ENCODE measurements at places on chromosomes 2 and 18. TPM values are rescaled to one million over a fixed set of nuclear protein-coding genes. Genes with fewer than 3 reads are reported as not detected.

GRCh38 chr2:63189026-63189425 is 138.4 kb downstream of the OTX1 start:
- DNase-seq, result no peak

DNA sequence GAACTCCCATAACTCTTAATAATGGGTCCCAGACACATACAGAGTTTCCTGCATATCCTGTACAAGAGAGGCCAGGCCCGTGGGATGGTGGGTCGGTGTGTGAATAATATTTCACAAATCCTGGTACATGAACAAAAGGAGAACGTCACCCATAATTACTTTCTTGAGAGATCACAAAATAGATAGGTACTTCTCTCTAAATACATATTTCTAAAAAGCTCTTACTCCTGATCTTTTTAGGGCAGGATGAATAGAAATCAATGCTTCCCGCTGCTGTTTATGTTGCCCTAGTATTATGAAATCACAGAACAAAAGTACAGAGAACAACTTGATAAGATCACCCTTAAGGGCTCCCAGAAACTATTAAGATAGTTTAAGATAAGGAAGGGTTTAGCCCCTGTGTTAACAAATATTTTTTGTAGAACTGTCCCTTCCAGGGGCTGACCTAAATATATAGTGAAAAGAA is 5.4 kb downstream of the IRS1 start:
- DNase-seq, result no peak

DNA sequence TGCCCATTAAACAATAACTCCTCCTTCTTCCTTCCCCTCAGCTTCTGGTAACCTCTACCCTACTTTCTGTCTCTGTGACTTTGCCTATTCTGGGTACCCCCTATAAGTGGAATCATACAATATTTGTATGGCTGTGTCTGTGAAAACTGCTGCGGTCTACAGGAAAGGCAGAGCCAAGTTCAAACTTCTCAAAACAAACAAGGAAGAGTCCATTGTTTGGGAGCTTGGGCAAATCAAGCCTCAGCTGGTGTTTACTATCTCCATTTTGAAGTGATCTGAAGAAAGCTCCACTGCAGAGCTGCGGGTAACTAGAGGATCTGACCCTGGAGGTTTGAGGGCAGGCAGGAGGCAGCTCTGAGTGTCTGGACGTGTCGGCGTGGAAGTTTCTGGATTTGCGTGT is 48.6 kb upstream of the DAPL1 start:
- DNase-seq, result no peak

- DNase-seq, result no peak
Measured at GRCh38 chr18:44842588-44843412, 162.1 kb downstream of the SETBP1 start.

DNA sequence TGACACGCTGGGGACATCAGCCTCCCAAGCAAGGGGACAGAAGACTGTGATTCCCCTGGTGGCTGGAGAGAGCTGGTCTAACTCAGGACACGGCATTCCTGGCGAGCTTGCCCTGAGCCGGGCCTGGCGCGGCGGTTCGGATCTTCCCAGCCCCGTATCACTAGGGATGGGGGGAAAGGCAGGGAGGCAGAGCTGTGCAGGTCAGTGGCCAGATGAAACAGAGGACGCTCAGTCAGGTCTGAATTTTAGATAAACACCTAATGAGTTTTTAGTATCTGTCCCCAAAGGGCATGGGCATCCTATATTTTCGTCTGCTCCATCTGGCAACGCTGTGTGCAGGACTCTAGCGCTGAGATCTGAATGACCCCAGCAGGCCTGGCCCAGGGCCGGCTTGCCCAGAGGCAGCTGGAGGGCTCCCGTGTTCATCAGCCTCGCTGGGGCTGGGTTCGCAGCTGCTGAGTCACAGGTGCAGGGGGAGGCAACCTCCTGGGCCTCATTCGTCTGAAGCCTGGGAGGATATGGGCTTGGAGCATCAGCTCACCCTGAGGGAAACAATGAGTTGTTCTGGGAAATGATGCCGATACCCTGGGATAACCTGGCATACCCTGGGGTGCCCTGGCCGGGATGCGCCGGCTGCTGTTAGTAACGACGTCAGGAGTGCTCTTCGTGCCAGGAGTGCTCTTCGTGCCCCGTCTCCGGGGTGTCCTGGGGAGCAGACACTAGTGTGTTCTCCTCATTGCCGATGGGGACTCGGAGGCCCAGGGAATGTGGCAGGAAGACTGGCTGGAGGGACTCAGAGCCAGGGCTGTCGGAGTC is 48.1 kb upstream of the HPCAL1 start:
- DNase-seq, result no peak

- DNase-seq, result no peak
Measured at GRCh38 chr2:219689676-219690628, 62.5 kb downstream of the SLC4A3 start.

DNA sequence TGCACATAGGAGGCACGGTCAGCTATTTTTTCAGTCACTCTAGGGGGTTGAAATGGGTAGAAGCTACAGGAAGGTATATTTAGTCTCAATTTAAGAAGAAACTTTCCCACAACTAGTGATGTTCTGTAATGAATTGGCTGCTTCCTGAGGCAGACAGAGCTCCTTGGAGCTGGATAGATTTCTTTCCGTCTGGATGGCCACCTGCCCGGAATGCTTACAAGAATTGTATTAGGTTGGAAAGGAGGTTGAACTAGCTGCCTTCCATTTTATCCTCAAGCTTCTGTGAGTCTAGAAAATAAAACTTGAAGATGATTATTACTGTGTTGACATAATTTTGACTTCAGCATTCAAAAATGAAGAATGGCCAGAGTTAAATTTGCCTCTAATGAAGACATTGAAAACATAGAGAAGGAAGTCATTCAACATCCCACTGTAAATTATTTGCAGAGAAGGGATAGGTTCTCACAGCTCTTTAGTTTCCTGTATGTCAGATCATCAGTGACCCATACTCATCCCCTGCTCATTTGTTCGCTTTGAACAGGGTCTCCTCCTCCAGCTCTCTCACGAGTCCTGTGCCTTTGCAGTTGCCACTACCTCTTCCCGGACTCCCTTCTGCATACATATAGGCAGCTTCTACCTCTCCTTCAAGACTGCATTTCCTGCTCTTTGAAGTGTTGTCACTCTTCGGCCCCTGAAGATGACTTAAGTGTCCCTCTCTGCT is 88.8 kb downstream of the CRIM1 start:
- no peak for DNase-seq

DNA sequence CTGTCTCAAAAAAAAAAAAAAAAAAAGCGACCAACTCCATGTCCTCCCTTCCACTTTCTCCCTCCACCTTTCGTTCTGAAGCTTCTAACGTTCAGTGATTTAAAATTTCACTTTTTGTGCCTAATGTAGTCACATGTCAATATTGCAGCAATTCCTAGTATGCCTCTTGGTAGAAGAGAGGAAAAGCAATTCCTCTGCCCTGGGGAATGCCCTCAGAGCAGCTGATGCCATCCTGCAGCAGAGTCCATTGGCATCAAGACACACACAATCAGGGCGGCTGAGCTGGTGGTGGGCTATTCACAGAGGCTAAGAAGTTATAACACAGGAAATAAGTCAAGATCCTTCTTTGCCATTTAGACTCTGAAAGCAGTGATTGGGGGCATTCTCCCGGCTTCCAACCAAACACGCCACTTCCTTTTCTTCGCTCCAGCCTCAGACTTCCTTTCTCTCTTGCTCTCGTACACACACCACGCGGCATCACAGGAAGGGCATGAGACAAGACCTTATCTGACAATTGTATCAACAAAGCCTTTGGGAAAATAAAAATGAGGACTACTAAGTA is 71.9 kb downstream of the MOGAT1 start:
- no peak for DNase-seq

DNA sequence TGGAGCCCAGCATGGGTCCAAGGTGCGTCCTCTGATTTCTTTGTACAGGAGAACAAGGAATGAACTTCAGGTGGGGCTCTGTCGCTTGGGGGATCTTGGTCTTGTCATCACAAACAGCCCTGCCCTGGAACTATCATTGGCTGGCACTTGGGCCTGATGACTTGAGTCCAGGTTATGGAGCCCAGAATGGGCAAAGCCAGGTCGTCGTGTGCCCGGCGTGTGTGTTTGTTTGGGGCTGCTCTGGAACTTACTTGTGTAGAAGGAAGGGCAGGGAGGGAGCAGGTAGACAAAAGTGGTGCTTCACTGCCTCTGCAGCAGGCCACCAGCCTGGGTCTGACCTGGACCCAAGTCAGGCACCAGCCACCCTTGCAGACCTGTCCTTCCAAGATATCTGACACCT is 306.3 kb upstream of the HS6ST1 start:
- DNase-seq, result no peak

GRCh38 chr18:564708-565561 is 15.2 kb upstream of the CETN1 start:
- DNase-seq, result no peak

DNA sequence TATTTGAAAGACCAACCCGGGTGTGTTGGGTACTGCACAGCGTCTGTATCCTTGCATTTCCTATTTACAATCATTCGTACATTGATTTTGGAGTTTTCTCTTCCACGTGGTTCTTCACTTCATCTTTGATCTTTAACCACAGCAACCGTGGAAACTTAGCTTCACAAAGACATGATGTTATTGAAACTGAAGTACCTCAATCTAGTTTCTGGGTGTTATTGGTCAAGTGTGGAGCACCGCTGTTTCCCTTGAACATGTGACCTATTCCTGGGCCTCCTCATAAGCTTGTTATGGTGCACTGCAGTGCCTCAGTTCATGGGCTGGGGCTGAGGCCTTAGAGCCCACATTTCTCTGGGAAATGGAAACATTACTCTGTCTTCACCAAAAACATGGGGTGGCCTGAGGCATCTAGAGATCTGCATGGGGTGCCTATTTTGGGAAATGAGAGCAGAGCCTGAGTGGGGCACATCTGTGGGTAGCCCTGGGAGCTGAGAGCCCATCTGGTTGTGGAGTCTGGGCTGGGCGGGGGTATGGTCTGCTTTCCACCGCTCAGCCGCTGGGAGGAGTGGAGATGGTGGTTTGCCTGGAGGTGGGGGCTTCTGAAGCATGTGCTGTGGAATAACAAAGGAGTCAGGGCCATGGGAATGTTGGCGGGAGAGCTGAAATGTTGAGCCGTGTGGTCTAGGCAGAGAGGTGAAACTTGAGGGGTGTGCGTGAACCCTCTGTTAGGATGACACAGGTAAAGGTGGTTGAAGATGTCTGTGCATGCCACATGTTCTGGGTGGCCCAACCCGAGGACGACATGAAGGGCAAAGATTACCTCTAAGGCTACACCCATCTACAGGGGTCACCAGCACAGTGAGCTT is 37.4 kb downstream of the ZNF236 start:
- no peak for DNase-seq

GRCh38 chr2:10524341-10524740 is 76.2 kb upstream of the ODC1 start:
- no peak for DNase-seq

- DNase-seq, result no peak
Measured at GRCh38 chr2:71001981-71002570, 7.4 kb upstream of the TEX261 start.

- DNase-seq, result no peak
Measured at GRCh38 chr2:188813315-188813714, 160.9 kb upstream of the COL3A1 start.

The TNS1 gene
- 393 TPM for total RNA-seq

The APLF gene
- total RNA-seq, result 8.2 TPM

The ABCG5 gene
- not detected for total RNA-seq

The RAX gene
- not detected for total RNA-seq

The STON1 gene
- 6.4 TPM for total RNA-seq

The TEX44 gene
- total RNA-seq, result not detected

The TXNDC2 gene
- total RNA-seq, result not detected

The CASP8 gene
- 5.1 TPM for total RNA-seq

The SULT1C4 gene
- 16.0 TPM for total RNA-seq

All from right atrium auricular region (tissue), 2 donors.